Psoas muscle (tissue), 8 donors: ENCODE measurements at places on chromosomes 3 and 15. TPM values are rescaled to one million over a fixed set of nuclear protein-coding genes. Genes with fewer than 3 reads are reported as not detected.
A peak's percentile ranks its signal among the peaks of the same experiment; 100 is the strongest.

GRCh38 chr15:25846377-25846776 is 16.8 kb downstream of the ATP10A start:
- H3K36me3 ChIP-seq, result no peaks in the 10 kb centered on the region
- peaks cover 7% of the 10 kb centered on the region for H3K4me1 ChIP-seq
- H3K27ac ChIP-seq, result no peak overlapping the region
- no peak for DNase-seq
- H3K27me3 ChIP-seq, result no peaks in the 10 kb centered on the region
- no peak overlapping the region for H3K4me3 ChIP-seq

The LIPC gene
- not detected for polyA plus RNA-seq

GRCh38 chr3:16721494-16721893 is 116.3 kb upstream of the DAZL start:
- DNase-seq, result no peak
- H3K27ac ChIP-seq, result no peak overlapping the region
- H3K27me3 ChIP-seq, result no peaks in the 10 kb centered on the region

DNA sequence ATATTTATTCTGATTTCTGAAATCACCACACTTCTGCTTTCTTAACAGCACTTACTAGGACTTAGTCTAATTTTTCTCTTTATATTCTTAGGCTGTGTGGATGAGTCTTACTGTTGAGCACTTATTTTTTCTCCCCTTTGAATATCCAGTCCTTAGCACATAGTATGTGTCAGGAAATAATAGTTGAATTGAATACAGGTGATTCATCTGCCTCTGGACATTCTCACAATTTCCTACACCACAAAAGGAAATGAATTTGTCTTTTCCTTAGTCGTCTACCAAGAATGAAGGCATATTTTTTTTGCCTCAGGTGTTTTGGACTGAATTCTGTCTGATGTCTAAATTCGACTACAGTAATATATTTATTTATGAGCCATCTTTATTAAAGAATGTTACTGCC is 204.2 kb downstream of the GHSR start:
- no peak for DNase-seq
- no peak overlapping the region for H3K27ac ChIP-seq
- H3K4me3 ChIP-seq, result no peak overlapping the region
- peaks cover 21% of the 10 kb centered on the region for H3K4me1 ChIP-seq
- H3K36me3 ChIP-seq, result peaks cover 5% of the 10 kb centered on the region

The ZNF860 gene
- 0.01 TPM for polyA plus RNA-seq

DNA sequence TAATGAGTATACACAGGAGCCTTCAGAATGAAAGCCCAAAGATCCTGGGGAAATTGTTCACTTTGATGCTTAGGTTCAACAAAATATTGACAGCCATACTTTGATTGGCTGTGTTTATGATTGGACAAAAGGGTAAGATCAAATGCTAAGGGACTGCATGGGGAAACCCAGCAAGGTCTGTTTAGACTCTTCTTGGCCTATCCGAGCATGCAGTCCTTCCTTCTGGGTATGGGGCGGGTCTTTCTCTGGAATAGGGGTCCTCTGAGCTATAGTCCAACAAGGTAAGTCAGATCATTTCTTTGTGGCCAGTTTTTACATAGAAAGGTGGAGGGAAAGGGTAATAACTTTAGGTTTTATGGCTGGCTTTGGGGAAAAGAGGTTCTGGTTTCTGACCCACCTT is 52.9 kb upstream of the ACKR4 start:
- peaks cover 32% of the 10 kb centered on the region for H3K36me3 ChIP-seq
- H3K4me3 ChIP-seq, result no peak overlapping the region
- DNase-seq, result no peak
- H3K27me3 ChIP-seq, result no peaks in the 10 kb centered on the region

DNA sequence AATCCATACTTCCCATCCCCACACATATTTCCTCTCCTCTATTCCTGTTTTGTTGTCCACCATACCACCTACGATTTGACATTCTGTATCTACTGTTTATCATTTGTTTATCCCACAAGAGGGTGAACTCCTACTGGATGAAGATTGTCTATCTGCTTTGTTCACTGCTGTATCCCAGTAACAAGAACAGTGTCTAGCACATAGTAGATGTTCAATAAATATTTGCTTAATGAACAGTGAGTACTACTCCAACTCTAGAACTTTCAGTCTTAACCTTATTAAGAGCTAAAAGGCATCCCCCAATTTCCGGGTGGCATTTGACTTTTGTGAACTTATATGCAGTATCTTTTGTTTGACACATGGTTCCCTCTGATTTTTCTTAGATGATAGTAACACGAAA is 1.3 kb downstream of the PYGO1 start:
- peaks cover 2% of the 10 kb centered on the region for H3K4me1 ChIP-seq
- H3K4me3 ChIP-seq, result peak overlapping the region; percentile 77
- H3K27me3 ChIP-seq, result no peaks in the 10 kb centered on the region
- DNase-seq, result no peak

GRCh38 chr3:21912711-21913110 is 161.7 kb upstream of the ZNF385D start:
- H3K4me3 ChIP-seq, result no peak overlapping the region
- H3K36me3 ChIP-seq, result no peaks in the 10 kb centered on the region
- no peaks in the 10 kb centered on the region for H3K27me3 ChIP-seq
- H3K27ac ChIP-seq, result no peak overlapping the region
- no peaks in the 10 kb centered on the region for H3K4me1 ChIP-seq

The MUSTN1 gene
- 1,241 TPM for polyA plus RNA-seq

- no peak for DNase-seq
- H3K27ac ChIP-seq, result no peak overlapping the region
- no peaks in the 10 kb centered on the region for H3K36me3 ChIP-seq
Measured at GRCh38 chr3:16137977-16138376, 36.5 kb upstream of the GALNT15 start.
